ENCODE measurements at places on chromosomes 1 and 21. TPM values are rescaled to one million over a fixed set of nuclear protein-coding genes. Genes with fewer than 3 reads are reported as not detected.
A peak's percentile ranks its signal among the peaks of the same experiment; 100 is the strongest.

- no peaks in the 10 kb centered on the region for H3K36me3 ChIP-seq
- H3K27me3 ChIP-seq = peaks cover 3% of the 10 kb centered on the region
- no peak for DNase-seq
- H3K4me1 ChIP-seq = no peaks in the 10 kb centered on the region
Measured at GRCh38 chr1:48823168-48823567, 46.5 kb upstream of the BEND5 start.

DNA sequence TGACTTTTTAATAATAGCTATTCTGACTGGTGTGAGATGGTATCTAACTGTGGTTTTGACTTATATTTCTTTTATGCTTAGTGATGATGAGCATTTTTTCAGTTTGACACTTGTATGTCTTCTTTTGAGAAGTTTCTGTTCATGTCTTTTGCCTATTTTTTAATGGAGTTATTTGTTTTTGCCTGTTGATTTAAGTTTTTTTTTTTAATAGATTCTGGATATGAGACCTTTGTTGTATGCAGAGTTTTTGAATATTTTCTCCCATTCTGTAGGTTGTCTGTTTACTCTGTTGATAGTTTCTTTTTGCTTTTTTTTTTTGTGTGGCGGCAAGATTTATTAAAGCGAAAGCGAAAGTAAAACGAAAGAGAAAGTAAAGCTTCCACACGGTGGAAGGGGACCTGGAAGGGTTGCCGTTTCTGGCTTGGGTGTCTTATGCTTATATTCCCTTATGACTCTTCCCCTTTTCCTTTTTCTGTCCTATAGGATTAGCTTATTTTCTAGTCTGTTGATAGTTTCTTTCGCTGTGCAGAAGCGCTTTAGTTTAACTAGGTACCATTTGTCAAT, 67.6 kb downstream of the TBX19 start:
- peak overlapping the region; percentile 91 for H3K27ac ChIP-seq
- H3K36me3 ChIP-seq = peaks cover 9% of the 10 kb centered on the region
- H3K27me3 ChIP-seq = no peaks in the 10 kb centered on the region
- H3K4me1 ChIP-seq = peaks cover 24% of the 10 kb centered on the region
- peak overlapping the region; percentile 82 for H3K4me3 ChIP-seq
- DNase-seq = peak; percentile 46

DYNLT5 gene
- not detected for total RNA-seq

SLC35F3 gene
- total RNA-seq = 34.4 TPM

DNA sequence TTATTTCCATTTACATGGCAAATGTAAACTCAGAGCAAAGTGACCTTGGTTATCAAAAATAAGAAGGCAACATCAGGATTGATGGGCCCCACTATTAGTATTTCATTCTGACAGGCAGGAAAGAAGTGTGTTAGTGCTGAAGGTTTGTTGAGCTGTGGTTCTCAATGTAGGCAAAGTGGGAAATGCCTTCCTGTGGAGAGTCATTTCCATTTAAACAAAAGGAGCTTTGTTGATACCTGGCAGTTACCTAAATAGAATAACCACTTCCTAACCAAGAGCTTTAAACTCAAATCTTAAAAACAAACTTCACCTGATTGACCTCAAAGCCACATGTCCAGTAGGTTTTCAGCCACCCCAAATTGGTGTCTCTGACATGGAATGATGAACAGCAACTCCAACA, 579.9 kb upstream of the BEND5 start:
- H3K27me3 ChIP-seq = no peaks in the 10 kb centered on the region
- H3K4me1 ChIP-seq = no peaks in the 10 kb centered on the region
- no peak overlapping the region for H3K4me3 ChIP-seq
- H3K36me3 ChIP-seq = no peaks in the 10 kb centered on the region
- no peak overlapping the region for H3K27ac ChIP-seq

Measured in activated CD8-positive, alpha-beta T cell treated with anti-CD3 and anti-CD28 coated beads, Interleukin-2, amount 10 ng/mL, durations not matched to agents 7 days and 5 days (primary cell).